Bronchial epithelial cell (primary cell): ENCODE measurements at places on chromosomes 4 and X. TPM values are rescaled to one million over a fixed set of nuclear protein-coding genes. Genes with fewer than 3 reads are reported as not detected.
A peak's percentile ranks its signal among the peaks of the same experiment; 100 is the strongest.

GRCh38 chr4:98566361-98567008 is 91.9 kb downstream of the TSPAN5 start:
- DNase-seq, result no peak

GRCh38 chrX:109782994-109783700 is 50.1 kb upstream of the ACSL4 start:
- no peak for DNase-seq

DNA sequence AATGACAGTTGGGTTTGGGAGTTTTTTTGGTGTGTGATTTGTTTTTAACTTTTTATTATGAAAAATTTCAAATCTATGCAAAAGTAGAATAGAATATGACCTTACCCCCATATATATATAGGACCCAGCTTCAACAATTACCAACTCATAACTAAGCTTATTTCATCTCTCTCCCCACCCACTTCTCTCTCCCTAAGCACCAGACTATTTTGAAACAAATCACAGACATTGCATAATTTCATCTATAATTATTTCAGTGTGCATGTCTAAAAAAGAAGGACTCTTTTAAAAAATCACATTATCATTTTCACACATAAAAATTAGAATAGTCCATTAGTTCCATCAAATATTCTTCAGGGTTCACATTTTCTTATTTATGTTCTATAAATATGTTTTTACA is 28.3 kb upstream of the NKX6-1 start:
- no peak for DNase-seq

DNA sequence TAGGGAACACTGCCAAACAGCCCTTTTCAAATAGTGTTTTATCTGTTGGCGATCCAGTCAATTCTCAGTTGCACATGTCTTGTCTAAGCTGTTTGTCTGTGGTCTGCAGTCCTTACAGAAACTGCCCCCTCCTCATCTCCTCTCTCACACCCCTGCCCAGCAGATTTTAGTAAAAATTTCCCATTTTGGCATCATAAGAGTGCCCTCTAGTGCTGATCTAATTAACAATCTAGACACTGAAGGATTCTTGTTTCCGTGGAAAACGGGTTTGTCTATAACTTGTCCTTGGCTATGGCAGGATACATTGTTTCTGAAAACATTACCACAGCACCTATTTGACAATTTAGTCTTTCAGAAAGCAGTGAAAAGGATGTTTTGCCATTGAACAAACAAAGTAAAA is 227.2 kb upstream of the MBNL3 start:
- DNase-seq, result no peak

DNA sequence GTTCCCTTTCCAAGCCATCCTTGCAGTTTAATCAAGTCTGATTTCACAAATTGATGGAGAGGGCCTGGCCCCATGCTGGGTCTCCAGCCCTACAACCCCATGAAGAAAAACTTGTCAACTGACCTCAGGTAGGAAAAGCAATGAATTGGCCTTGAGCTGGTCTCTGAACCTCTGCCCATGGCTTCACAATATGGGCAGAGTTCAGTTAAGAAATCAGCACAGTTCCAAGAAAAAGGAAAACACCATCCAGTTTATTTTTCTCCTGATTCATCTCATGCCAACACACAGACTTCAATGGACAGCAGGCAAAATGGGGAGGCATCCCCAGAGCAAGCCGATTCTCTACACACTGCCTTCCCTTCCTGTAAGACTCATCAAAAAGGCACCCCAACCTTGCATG is 3.3 kb downstream of the RIPPLY1 start:
- no peak for DNase-seq

DNA sequence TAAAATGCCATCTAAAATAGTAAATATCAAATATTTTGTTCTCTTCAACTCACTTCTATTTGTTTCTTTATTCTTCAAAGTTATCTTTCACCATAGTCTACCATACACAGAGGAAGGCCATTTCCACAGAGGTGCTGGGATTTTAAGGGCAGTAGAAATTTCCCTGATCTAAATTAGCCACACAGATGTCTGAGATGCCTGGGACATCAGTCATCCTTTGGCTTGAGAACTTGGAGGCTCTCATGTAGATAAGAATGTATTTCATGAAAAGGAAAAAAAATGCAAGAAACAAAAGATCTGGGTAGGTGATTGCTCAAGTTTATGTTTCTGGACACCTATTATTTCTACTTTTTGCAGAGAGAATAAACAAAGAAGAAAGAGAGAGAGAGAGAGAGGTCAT is 1008.2 kb downstream of the NLGN4X start:
- DNase-seq, result no peak

GRCh38 chr4:101346351-101347266 is 717 bp downstream of the PPP3CA start:
- peak; percentile 21 for DNase-seq

- no peak for DNase-seq
These were observed 32.7 kb downstream of the RUFY3 start for GRCh38 chr4:70754470-70754869.

DNA sequence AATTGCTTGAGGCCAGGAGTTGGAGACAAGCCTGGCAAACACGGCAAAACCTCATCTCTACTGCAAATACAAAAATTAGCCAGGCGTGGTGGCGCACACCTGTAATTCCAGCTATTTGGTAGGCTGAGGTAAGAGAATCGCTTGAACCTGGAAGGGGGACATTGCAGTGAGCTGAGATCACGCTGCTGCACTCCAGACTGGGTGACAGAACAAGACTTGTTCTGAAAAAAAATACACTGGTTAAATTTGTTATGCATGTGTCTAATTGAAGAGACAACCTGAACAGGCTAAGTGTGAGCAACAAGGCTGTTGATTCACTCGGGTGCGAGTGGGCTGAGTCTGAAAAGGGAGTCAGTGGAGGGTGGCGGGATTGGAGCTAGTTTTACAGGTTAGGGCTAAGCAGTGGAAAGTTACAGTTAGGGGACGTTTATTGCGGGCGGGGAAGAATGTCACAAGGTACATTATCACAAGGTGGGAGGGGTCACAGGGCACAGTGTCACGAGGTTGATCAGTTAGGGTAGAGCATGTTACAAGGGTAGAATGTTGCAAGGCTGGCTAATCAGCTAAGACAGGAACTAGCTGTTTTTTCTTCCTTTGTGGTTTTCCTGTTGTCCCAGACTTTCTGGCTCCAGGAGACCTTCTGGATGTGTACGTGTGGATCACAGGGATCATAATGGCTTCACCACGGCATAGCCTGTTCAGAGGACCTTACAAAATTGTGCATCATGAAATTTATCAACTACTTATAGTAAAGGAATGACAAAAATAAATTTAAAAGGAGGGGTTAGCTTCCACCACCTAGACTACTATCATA is 115.8 kb downstream of the NAA11 start:
- no peak for DNase-seq

- no peak for DNase-seq
These were observed 219.8 kb downstream of the OR13H1 start for GRCh38 chrX:131763674-131764073.

DNA sequence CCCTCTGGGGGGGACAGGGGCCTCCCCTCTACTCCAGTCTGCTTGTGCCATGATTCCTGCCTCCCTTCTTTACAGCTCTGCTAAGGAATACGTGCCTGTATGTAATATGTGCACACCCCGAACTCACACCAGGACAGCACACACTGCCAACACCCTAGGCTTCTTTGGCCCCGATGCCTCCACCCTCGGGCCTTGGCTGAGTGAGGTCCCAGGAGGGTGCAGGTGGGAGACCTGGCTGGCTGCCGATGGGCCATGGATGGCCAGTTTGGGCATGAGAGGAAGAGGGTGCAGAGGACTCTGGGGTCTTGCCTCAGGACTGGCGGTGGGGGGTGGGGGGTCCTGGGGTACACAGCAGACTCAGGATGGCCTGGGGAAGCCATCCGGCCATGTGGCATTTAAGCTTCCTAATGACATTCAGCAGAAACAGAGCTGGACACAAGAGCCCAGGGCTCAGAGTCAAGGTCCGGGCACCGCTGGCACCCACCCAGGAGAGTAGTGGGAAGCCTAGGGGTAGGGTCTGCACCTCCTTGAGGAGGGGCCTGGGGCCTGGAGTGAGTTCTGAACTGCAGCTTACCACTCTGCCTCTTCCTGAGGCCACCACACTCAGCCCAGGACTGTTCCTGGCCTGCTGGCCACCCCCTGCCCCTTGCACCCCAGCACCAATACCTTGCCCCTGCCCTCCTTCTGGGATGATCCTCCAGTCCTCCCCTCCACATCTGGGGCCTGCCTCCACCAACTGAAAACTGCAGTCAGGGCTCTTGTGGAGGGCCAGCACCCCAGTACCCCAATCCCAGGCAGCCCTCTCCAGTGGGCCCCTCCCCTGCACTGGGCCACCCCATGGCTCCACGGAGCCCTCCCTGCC is 2.1 kb upstream of the PCGF3 start:
- no peak for DNase-seq

- DNase-seq, result peak; percentile 70
These were observed 979 bp downstream of the RP2 start for GRCh38 chrX:46837558-46838485.

GRCh38 chr4:10173754-10174749 is 57.5 kb upstream of the WDR1 start:
- peak; percentile 40 for DNase-seq

DNA sequence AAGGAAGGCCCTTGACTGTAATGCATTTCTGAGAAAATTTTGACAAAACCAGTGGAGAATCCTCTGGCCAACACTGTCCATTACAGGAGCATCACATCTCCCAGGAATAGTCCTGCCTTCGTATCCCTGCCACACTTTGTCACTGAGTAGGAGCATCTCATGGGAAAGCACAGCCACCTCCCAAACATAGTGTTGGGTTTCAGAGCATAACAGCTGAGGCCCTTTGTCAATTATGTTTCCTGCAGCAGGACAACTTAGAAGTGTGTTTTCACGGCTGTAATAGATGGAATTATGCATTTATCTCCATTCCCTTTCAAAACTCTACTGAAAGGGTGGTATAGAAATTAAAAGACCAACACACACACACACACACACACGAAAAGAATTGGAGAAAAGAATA is 91.1 kb upstream of the SMAD1 start:
- DNase-seq, result no peak

GRCh38 chr4:89114100-89114499 is 2.8 kb downstream of the TIGD2 start:
- DNase-seq, result no peak

DNA sequence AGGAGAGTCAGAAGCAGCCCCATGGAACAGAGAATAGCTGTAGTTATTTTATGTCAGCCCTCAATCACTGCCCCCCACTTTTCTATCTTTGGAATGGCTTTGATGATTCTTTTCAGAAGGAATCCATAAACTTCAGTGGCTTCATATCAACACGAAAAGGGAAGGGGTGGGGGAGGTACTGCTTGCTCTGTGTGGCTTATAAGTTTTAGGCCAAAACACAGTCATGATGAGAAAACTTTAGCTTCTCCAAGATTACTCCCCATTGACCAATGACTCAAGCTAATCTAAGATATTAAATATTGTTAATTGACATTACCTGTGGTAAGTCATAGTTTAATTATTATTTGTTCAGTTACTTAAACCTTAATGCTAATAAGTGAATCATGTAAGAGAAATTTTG is 669.6 kb upstream of the FAM241A start:
- peak; percentile 2 for DNase-seq

DNA sequence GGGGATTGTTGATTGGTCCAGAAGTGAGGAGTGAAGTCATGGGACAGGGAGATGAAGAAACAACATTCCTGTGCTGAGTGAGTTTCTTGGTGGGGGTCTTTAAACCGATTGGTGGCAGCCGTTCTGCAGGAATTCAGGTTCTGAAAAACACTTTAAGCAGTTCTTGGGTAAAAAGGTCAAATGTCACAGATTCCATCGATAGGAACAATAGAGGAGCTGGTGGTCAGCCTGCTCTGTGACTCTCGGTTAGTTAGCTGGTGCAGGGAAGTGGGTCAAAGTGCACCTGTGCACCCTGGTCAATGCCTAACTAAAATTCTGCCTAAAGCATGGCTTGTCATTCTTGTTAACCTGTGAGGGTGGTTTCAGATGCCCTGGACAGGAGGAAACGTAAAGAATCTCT is 34.6 kb upstream of the MGST2 start:
- DNase-seq, result no peak

DNA sequence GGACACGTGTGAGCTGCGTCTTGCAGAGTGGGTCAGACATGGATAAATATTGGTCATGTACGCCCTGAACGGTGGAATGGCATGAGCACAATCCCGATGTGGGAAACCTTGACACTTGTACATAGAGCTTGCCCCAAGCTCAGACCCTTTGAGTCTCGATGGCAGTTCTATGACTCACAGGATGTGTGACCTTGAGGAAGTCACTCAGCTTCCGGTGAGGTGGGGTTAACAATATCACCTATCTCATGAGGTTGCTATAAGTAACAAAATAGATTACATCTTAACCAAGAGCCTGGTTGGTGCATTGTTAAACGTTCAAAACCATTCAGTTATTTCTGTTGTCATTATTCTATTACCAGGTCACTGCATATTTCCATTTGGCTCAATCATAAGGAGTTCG is 109.1 kb upstream of the TBL1X start:
- no peak for DNase-seq

GRCh38 chrX:130171446-130172126 is at the start of gene RAB33A:
Gene RAB33A, plus strand, starts transcription at chrX:130171962. Its CDS starts 101 bp downstream, at chrX:130172063.
- DNase-seq, result no peak

GRCh38 chr4:152485726-152486276 is 50.1 kb downstream of the FBXW7 start:
- peak; percentile 91 for DNase-seq

- DNase-seq, result no peak
These were observed 277.9 kb downstream of the ADGRA3 start for GRCh38 chr4:22237846-22238494.

DNA sequence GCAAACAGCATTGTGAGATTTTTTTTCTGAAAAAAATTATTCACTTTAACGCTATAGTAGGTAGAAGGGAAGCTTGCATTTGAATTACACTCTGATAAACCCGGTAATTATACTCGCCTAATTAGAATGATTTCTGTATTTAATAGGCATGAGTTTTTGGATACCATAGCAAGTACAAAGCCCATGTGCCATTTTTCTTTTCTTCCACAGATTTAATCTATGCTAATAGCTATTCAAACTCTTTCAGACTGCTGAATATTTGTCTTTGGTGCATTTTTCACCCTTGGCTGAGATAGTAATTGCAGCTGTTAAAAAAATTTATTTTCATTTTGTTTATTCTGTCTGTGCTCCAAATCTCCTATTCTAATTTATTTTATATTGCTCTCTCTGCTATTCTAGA is 113.0 kb downstream of the EGF start:
- no peak for DNase-seq

- DNase-seq, result peak; percentile 27
These were observed 114.0 kb downstream of the FHIP1A start for GRCh38 chr4:151522866-151523519.

DNA sequence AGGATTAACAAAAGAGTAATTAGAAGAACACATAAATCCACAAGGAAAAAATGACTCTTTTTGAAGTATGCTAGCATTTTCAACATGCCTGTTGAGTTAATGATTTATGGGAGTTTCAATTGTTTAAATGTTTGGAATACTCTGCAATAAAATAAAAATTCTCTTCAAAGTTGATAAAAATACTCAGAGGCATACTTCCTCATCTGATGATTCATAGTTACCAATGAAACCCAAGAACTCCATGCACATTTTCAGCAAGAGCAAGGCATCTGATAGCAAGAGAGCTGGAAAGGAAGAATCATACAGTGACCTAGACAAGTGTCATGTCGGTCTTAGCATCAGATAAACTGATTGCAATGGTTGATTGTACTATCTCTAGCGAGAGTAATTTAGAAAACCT is 443.7 kb upstream of the ATOH1 start:
- DNase-seq, result peak; percentile 28

FAT4 gene
- 2.0 and 2.1 TPM in 2 replicates for total RNA-seq

CHRDL1 gene
- not detected in 2 replicates for total RNA-seq

HERC5 gene
- under 0.01 and 0.13 TPM in 2 replicates for total RNA-seq

SAGE1 gene
- total RNA-seq, result not detected in 2 replicates

ANXA10 gene
- 0.79 TPM in 1 of 2 replicates, not detected in the other for total RNA-seq

ABLIM2 gene
- total RNA-seq, result 1.1 and 2.8 TPM in 2 replicates

SERTM2 gene
- under 0.01 TPM in 1 of 2 replicates, not detected in the other for total RNA-seq

P2RY8 gene
- not detected in 2 replicates for total RNA-seq

GPR101 gene
- not detected in 2 replicates for total RNA-seq
